ENCODE measurements at places on chromosomes 1 and 21. TPM values are rescaled to one million over a fixed set of nuclear protein-coding genes. Genes with fewer than 3 reads are reported as not detected.
A peak's percentile ranks its signal among the peaks of the same experiment; 100 is the strongest.

DNA sequence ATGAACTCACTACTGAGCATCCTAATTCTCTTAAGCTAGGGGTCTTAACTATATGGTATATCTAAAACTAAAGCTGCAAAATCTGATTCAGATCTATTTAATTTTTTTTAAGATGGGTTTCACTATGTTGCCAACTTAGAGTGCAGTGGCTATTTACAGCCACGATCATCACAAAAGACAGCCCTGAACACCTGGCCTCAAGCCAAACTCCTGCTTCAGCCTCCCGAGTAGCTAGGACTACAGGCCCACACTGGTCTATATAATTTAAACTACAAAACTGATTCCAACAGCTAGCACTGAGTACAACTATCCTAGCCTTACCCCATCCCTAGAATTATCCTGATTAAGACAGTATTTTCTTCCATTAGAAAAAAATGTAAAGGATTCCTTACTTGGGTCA is 37.1 kb downstream of the EIF4G3 start:
- DNase-seq = no peak

GRCh38 chr1:229271448-229272159 is 693 bp downstream of the RAB4A start:
- no peak for DNase-seq

UBL4B gene
- total RNA-seq = not detected

DNA sequence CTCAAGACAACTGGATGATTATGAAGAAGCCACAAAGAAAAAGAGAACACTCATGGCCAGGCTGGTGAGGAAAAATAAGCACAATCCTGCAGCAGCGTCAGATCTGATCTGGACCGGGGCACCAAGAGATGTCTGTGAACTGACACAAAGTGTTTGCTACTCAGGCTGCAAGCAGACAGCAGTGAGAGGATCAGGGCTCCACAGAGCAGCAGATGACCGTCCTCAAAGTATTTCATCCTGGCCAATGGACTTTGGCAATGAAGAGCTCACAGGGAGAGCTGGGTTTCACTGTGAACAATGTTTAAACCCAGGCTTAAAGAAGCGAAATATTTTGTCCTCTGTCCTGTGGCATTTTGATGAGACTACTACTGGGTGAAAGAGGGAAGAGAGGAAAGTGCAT is 299.2 kb downstream of the GPATCH2 start:
- DNase-seq = no peak

DNA sequence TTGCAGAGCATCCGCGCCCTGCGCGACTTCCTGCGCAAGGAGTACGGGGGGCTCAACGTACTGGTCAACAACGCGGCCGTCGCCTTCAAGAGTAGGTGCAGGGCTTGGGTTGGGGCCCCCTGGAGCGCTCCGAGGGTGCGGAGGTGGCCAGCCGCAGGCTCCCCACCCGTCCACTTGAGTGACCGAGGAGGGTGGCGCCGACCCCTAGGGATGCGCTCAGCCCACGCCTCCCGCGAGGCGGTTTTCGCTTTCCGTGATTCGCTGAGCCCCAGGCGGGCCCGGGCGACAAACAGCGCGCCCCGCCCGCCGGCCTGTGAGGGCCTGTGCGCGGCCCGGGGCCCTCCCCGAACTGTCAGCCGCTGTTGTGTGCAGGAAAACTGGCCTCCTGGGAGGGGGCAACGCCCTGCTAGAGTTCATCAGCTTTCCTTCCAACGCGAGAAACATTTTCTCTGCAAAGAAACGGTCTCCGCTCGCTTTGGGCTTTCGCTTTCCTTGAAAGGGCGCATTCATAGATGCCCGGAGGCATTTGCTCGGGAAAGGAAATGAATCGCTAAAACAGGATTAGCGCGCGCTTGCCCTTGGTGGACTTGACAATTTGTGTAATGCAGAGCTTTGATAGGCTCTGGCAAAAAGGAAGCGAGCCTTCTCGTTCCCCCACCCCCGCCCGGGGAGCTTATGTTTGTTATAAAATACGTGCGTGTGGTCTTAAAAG is 668 bp downstream of the CBR3 start:
- peak; percentile 61 for DNase-seq
